Esophagus mucosa (tissue), 1 donor: ENCODE measurements at places on chromosomes 2 and 18.

DNA sequence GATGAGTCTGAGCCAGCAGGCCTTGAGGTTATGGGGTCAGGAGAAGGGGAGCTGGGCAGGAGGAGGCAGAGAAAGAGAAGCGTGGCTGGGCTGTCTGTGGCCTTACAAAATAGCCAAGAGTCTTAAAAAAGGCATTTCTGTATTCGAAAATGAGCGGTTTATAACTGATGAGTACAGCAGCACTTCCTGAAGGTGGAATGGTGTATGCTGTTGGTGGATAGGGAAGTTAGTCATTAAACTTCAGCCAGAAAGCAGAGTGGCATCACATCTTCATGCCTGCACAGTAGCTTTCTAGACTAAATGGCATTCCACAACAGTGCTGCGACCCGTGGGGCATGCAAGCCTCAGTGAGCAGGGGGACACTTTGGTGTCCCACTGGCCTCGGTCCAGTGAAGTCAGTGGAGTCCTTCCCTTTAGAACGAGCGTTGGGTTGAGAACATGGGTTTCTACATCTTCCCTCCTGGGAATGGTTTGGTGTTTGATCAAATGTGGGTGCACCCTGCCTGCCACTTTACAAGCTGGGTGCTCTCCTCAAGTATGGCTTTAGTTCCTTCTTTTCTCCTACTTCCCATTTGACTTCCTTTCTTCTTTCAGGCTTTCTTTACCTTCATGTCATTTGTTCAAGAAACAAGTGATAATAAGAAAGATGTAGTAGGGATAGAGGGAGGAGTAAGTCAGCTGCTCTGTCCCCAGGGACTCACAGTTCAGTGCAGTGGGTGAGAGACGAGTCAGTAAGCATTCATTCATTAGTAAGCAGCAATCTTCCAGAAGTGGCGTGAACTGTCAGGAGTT, 96.3 kb downstream of the ARMC9 start:
- no peak for ATAC-seq

- peak; percentile 95 for ATAC-seq
These were observed 1.7 kb downstream of the MYOM1 start for GRCh38 chr18:3217948-3218647.

DNA sequence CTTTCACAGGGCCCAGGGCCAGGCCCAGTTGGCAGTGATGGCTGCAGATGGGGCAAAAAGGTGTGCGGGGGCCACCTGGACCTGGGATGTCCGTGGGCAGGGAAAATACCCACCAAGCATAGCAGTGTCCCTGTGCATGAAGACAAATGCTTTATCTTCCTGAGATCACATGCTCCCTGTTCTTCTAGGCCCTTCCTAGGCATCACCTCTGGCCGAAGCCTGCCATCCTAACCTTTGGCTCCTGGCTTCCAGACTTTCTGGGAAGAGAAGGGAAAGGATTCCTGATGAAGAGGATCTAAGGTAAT, 105.0 kb upstream of the SMAD2 start:
- ATAC-seq: no peak

- ATAC-seq: peak; percentile 67
These were observed 20.3 kb downstream of the ITPRID2 start for GRCh38 chr2:181911830-181912229.

DNA sequence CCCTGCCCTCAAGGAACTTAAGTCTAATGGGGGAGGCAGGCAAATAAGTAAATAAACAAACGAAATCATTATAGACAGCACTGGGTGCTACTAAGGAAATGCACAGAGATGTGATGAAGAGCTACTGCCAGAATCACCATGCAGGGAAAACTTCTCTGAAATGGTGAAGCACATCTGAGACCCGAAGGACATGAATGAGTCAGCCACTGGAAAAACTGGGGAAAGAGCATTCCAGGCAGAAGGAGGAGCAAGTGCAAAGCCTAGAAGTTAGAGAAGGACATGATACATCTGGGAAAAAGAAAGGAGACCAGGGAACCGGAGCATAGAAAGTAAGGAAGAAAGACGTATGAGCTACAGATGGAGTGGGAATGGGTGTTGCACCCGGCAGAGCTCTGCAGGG, 56.8 kb downstream of the TGFA start:
- no peak for ATAC-seq

- peak; percentile 80 for ATAC-seq
These were observed 333.4 kb downstream of the SETBP1 start for GRCh38 chr18:45014047-45014501.

DNA sequence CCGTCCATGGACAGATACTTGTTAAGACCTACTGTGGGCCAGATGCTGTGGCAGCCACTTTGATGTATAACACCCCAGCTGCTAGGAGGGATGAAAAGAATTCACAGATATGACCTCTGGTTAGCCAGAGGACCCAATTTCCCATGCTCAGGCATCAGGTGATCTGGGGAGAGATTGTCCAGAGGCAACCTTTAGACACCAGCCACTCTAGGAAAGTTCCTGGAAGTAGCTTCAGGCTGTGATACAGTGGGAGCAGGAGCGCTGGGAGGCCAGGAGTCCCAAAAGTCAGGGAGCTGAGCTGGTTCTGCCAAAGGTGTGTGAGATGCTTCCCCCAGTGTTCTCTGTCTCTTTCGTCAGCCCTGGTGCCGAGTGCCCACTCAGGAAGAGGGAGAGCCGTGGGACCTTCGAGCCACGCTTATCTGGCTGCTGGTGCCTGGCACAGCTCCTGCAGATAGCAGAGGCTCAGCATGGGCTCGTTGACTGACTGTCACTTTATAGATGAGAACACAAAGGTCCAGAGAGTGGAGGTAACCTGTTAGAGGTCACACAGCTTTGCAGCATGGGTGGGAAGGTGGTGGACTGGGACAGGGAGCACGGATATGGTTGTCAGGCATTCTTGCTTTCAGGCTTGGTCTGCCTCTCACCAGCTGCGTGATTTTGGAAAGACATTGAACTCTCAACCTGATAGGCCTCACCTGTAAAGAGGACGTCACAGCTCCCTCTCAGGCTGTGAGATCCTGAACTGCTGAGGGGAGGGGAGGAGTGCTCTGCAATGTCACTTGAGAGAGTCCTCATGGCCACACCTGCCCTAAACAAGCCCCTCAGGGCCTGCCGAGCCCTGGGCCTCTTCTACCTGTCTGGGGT, 7.8 kb upstream of the RALB start:
- peak; percentile 32 for ATAC-seq

DNA sequence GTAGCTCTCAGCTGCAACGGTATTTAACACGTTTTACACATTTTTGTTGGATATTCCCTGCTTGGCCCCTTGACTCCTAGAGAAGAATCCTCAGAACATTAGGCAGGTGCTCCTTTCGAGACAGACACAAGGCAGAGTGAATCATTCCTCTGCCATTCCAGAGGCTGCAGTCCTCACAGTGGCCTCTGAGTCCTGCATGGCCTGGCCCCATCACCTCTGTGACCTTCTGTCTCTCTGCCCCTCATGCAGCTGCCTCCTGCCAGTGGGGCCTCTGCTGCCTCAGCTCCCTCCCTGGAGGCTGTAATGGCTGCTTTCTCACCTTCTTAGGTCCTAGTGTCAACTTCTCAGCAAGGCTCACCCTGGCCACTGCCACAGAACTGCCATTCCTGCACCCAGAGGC, 101.3 kb downstream of the PTPRM start:
- no peak for ATAC-seq

DNA sequence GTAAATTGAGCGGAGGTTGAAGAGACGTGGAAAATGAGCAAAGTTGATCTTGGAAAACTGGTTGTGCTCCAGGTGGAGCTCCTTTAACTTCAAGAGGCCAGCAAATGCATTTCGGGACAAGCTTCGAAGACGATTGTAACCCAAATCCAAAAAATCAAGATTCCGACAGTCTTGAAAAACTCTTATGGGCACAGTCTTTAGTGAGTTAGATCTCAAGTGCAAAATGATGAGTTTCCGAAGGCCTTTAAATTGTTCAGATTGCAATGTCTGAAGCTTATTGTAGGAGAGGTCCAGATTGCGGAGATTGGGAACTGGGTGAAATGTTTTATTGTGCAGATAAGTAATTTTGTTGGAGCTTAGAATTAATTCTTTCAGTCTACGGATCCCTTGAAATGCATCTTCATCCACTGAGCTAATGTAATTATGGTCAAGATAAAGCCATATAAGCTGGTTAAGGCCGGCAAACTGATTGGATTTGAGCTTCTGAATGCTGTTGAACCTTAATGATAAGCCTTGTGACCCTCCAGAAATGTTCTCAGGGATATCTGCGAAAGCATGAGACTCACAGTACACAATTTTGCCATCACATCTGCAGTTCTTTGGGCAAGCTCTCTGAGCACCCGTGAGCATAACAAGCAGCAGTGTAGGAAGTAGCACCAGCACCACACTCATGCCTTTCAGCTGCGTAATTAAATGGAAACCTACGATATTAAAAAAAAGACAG, 2.9 kb downstream of the LRRTM4 start:
- no peak for ATAC-seq

DNA sequence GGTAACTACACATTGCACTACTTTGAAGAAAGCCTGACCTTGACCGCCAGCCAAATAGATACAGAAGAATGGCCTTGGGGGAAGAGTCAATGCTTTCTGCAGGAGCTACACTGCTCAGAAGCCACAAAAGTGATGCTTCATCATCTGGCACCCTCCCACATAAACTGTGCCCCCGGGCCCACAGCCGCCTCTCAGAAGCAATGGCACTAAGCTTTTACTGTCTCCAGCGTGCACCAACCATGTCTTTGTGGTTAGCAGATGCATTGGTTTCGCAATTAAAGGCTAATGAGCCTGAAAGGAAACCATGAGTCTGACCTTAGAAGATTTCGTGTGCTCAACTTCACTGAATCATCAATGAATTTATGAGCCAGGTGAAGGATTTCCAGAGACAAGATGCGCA, 209.4 kb upstream of the TRIB2 start:
- peak; percentile 97 for ATAC-seq

GRCh38 chr2:172985139-172985892, 90.3 kb upstream of the MAP3K20 start:
- peak; percentile 81 for ATAC-seq

GRCh38 chr18:46755315-46756024, 1.4 kb downstream of the ST8SIA5 start:
- ATAC-seq: no peak

- ATAC-seq: no peak
These were observed 4.5 kb downstream of the GATA6 start for GRCh38 chr18:22173928-22174301.

DNA sequence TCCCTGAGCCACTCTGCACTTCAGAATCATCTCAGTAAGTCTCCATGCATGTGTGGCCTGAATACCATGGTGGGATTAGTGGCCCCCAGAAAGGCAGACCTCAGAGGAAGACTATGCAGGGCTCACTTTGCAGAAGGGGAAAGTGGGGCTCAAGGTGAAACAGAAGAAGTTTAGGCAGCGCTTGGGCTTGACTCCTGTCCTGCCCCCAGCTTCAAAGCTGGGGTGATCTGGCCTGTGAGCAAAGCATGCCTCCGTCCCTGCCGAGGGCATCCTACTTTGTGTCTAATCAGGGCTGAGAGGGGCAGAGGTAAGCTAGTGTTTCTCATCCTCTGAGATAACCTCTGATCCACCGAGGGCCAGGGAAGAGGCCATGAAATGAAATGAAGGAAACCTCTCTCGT, 7.9 kb downstream of the CAPN13 start:
- no peak for ATAC-seq

DNA sequence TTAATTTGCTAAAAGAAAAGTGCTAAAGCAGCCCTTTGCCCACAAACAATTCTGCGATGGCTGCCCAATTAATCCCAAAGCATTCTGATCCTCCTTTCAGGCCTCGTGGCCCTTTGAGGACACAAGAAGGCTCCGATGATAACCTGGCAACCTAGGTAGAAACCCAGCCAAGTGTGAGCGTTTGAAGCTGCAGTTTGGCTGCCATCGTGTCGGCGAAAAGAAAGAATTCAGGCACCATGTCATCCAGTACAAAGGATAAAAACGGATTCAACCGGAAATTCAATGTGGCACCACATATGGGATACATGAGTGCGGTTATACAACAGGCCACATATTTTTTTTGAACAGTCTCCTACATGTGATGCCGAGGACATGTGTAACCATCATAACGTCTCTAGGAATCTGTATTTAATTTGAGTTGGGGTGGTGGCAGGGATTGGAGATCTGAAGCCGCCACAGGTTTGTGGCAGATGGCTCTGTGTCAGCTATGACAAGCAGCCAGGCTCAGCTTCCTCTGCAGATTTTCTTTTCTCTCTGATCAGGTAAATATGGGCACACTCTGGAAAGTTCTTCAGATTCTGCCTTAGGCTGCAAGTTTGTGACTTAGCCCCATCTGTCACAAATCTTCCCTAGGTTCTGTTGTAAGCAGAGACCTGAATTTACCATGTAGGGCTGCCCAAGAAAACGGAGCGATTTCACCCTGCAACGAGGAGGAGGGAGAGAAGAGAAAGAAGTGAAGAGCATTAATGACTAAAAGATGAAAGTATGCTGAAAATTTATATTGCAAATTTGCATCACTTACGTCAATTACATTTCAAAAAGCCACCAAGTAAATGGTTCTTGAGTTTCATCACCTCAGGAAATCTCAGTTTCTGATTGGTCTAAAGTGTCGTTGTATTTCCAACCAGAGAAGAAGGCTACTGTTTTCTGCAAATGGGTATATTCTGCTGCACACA, 573.2 kb downstream of the ZEB2 start:
- no peak for ATAC-seq

- ATAC-seq: no peak
These were observed 334.5 kb downstream of the ARHGAP15 start for GRCh38 chr2:143463719-143464118.

- no peak for ATAC-seq
These were observed 292.8 kb downstream of the LNPK start for GRCh38 chr2:175709248-175709647.

DNA sequence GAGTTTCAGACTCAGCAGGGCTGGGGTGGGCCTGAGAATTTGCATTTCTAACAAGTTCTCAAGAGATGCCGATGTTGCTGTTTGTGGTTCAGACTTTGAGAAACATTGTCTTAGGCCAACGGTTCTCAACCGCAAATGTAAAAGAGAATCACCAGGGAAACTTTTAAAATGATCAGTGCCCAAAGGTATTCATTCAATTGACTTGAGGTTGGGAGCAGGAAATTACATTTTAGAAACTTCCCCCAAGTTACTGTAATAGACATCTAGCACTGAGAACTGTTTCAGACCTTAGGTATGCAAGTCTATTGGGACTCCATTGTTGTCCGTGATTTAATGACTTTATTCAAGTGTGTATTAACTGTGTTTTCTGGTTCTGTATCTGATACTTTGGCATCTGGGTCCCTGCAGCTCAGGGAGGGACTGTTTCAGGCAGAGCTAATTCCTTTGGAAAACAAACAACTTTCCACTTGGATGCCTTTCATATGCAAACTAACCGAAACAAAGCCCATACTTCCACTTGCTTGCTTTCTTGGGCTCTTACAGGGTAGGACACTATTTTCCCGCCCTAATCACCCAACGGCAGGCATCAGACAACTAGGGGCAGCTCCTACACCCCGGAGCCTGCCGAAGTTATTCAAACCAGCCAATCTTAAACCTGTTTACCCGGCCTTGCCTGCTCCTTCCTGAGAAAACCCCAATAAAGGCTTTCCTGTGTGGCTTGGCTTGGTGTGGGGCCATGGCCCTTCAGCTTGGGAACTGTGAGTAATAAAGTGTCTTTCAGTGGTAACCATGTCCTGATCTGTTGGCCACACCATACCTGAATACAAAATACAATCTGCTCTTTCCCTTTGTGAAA, 97.6 kb downstream of the POLE4 start:
- ATAC-seq: no peak
